Activated gamma-delta T cell treated with Interleukin-2 at 50 U/mL for 16 hours (primary cell): ENCODE measurements at places on chromosomes 16 and 17.

GRCh38 chr17:7281953-7282751 lies 634 bp downstream of the SLC2A4 start:
- no peak for DNase-seq

DNA sequence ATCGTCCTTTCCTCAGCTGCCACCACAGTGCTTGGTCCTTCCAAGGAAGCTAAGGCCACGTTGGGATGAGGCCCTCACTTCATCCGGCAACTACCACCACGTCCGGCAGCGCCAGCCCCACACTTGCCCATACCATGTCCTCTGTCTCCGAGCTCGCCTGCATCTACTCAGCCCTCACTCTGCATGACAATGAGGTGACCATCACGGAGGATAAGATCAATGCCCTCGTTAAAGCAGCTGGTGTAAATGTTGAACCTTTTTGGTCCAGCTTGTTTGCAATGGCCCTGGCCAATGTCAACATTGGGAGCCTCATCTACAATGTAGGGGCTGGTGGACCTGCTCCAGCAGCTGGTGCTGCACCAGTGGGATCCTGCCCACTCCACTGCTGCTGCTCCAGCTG lies 44.9 kb downstream of the TTC19 start:
- no peak for DNase-seq

DNA sequence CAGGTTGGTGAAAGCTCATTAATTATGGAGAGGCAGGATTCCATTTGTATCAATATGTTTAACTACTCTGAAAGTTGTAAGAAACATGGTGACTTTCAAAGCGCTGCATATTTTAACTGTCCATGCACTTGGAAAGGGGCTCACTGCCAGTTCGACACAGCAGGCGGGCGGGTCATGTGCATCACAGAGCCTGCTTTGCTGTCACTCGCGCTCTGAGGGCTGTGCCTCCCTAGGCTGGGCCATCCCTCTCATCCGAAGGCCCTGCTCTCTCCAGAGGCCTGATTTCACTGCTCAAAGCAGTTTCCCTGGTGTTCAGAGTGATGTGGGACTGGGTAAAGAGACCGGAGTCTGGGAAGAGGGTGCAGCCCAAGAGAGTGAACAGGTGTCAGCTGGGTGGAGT lies 422.0 kb upstream of the MON1B start:
- no peak for DNase-seq

DNA sequence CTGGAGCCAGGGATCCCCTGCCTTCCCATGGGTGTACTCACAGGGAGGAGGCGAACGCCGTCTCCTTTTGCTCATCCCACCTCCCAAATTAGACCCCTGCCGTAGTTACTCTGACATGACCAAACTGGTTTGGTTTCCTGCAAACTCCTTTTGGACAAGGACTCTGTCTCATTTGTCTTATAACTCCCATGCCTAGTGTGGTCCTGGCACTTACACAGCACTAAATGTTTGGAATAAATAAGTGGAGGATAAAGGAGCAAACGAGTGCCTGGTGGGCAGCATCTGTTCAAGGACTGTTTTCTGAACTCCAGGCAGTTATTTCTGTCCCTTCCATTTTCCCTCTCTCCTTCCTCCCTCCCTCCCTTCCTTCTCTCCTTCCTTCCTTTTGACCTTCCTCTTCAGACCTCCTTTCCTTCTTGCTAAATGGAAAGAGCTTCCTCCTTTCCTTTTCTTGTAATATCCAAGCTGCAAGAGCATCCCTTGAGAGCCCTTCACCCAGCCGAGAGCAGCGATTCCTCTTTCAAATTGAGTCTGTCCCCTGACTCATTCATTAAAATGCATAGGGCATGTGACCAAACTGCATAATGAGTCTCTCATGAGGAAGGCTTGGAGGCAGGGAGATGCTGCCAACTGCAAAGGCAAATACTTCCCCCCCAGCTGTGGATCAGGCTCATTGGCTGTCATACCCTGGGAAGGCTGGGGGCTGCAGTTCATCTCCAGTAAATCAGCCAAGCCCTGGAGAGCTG lies 36.8 kb downstream of the CHD9 start:
- no peak for DNase-seq

DNA sequence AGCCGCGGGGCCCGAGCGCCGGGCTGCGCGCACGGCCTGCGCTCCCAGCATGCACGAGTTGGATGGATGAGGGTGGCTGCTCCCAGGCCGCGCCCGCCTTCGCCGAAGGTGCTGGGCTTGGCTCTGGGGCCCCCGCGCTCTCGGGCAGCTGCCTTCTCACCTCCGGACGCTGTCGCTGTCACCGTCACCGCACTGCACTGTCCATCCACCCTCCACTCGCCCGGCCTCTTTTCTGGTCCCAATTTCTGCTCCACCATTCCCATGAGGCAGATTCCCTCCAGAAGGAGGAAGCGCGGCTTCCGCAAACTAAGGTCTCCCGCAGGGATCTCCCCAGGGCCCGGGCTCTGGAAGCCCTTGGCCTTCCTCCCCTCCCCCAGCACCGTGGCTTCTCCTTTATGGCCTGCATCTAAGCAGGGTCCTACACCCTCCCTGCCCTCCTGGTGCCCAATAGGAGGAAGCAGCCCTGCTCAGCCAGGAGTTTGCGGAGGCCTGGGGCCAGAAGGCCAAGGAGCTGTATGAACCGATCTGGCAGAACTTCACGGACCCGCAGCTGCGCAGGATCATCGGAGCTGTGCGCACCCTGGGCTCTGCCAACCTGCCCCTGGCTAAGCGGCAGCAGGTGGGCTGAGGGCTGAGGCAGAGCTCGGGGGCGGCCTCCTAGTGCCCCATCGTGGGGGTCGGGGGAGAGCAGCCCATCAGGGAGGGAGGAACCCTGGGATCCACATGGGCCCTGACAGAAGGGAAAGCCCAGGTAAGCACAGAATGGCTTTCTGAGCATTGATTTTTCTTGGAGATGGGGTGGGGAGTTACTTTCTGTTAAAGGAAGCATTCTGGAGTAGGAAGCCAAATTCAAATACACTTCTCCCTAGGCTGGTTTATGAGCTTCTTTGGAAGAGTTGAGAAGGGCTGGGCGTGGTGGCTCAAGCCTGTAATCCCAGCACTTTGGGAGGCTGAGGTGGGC lies 899 bp downstream of the ACE start:
- DNase-seq: no peak

- DNase-seq: no peak
Measured at GRCh38 chr17:8056232-8056975, 17.5 kb downstream of the ALOX15B start.

DNA sequence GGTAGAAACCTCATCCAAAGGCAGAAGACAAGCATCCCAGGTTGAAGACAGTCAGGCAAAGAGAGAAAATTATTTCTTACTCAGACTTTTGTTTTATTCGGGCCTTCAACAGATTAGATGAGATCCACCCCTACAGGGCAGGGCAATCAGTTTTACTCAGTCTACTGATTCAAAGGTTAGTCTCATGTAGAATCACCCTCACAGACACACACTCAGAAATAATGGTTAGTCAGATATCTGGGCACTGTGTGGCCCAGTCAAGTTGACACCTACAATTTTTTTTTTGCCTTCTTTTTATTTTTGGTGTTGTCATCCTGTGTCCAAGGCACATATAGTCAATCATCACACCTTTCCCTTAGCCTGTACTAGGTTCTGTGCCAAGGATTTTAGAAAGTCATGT lies 729.8 kb downstream of the WWOX start:
- no peak for DNase-seq

- no peak for DNase-seq
Measured at GRCh38 chr17:69651921-69652320, 237.4 kb downstream of the MAP2K6 start.

DNA sequence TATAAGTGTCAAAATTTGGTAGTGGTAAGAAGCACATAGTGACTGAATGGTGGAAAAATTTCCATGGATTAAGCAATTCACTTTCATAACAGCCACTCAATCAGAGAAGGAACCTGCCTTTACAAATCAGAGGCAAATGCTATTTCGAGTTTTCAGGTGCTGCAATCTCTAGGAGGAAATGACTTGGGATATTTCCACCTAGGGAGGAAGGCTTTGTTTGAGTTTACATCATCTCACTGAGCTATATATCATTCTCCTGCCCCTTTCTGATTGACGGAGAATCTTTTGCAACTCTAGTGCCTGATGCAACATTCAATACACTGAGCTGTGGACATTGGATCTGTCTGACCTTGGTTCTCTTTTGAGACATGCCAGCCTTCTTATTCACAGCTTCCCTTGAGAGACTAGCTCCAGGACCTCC lies 26.3 kb downstream of the MARCHF10 start:
- DNase-seq: no peak

DNA sequence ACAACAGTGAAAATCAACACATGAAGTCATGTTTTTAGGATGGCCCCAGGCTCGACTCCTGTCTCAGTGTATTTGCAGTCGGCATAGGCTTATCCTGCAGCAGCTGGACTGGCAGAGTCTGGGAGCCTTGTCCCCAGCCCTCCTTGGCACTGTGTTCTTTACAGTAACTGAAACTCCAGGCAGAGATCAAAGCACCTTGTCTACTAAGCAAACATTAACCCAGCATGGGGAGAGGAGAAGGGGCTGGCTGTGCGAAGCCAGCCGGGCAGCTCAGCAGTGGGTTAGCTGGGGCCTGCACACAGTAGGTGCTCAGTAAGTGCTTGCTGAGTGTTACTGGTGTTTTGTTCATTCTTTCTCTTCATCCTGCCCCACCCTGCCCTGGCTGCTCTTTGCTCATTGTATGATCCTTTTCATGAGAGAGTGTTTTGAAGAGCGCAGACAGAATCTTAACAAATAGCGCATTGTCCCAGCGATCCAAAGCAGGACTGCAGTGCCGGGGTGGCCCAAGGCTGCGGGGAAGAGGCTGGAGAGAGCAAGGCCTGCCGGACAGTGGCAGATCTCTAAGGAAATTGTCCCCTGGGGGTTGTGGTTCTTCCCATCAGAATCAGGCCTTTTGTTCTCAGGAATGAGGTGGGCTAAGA lies 23.5 kb upstream of the ITGB4 start:
- no peak for DNase-seq

GRCh38 chr16:68377221-68377620 lies 66.4 kb downstream of the PRMT7 start:
- no peak for DNase-seq

- DNase-seq: no peak
Measured at GRCh38 chr17:17004251-17004996, 32.5 kb upstream of the TNFRSF13B start.

DNA sequence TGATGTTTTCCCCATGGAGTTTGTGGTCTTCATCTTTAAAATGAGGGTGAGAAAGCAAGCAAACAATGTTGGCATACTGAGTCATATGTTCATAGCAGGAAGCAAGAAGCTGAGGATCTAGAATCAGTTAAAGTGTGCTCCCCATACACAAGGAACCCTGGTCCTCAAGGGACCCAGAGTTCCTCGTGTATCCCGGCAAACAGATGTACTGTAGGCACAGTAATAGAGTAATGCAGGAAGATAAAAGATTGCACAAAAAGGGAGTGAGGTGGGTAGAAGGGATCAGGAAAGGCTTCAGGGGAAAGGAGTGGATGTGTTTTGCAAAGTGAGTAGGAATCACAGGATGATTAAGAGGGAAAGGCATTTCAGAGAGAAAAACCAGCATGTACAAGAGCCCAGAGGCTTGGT lies 412.3 kb upstream of the CDH11 start:
- no peak for DNase-seq

- DNase-seq: peak; percentile 75
Measured at GRCh38 chr16:68417711-68418301, 30.5 kb downstream of the SMPD3 start.
